Thyroid gland (tissue), 4 donors: ENCODE measurements at places on chromosomes 5 and 9. TPM values are rescaled to one million over a fixed set of nuclear protein-coding genes. Genes with fewer than 3 reads are reported as not detected.

The COL23A1 gene
- 107 TPM for total RNA-seq

The PPIC gene
- total RNA-seq: 122 TPM

The SAXO1 gene
- not detected for total RNA-seq

The EGFL7 gene
- 71.2 TPM for total RNA-seq

The LCN15 gene
- not detected for total RNA-seq

The SLC34A1 gene
- not detected for total RNA-seq
